ENCODE measurements at places on chromosomes 16 and 17.

DNA sequence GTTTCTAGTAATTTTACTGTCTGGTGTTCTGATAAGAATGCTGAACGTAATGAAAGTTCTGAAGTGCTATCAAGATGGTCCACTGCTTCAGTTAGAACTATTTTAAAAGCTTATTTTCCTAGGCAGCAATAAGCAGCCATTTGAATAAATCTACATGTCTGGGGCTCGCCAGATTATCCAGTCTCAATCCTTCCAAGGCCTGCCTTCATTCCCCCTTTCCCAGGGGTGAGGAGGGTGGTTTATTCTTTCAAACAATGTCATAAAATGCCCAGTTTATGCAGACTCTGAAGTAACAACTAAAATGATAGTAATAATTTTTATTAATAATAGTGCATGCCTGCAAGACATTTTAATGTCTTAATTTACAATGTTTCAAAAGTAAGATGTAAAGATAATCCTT lies 2.4 kb downstream of the CDH11 start:
- no peak for DNase-seq

DNA sequence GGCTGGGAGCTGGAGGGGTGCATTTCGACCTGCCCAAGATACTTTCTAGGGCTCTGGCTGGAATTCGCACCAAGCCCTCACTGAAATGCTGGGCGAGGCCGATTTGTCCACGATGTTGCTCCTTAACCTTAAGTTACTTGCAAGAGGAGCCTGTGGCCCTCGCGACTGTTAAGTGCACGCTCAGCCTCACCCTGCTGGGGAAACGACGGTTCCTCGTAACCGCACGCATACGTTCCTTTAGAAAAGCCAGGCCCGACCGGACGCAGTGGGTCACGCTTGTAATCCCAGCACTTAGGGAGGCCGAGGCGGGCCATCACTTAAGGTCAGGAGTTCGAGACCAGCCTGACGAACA lies 607 bp upstream of the NCOR1 start:
- peak; percentile 12 for DNase-seq

DNA sequence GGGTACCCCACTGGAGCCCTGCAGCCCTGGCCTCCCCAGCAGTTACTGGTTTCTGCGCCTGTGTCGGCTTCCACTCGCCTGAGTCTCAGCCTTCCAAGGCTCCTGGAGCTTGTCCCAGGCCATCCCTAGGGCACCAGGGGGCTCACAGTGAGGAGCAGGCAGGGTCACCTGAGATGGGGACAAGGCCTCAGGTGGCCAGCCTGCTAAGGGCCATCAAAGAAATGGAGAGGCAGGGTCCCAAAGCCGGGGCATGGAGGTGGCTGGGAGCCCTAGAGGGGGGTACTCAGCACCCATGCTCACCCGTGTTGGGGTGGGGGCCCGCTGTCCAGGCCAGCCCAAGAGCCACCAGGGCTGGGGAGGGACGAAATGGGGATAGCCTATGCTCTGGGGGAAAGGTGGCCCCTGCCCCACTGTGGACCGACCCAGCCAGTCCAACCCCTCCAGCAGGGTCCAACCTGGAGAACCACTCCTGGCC lies 1.3 kb downstream of the FASN start:
- no peak for DNase-seq

- no peak for DNase-seq
These were observed 6.2 kb upstream of the ELAC2 start for GRCh38 chr17:13024016-13024415.

GRCh38 chr17:56641894-56642293 lies 48.4 kb downstream of the NOG start:
- DNase-seq: no peak

- DNase-seq: no peak
These were observed 12.4 kb upstream of the IL4R start for GRCh38 chr16:27301236-27301861.

DNA sequence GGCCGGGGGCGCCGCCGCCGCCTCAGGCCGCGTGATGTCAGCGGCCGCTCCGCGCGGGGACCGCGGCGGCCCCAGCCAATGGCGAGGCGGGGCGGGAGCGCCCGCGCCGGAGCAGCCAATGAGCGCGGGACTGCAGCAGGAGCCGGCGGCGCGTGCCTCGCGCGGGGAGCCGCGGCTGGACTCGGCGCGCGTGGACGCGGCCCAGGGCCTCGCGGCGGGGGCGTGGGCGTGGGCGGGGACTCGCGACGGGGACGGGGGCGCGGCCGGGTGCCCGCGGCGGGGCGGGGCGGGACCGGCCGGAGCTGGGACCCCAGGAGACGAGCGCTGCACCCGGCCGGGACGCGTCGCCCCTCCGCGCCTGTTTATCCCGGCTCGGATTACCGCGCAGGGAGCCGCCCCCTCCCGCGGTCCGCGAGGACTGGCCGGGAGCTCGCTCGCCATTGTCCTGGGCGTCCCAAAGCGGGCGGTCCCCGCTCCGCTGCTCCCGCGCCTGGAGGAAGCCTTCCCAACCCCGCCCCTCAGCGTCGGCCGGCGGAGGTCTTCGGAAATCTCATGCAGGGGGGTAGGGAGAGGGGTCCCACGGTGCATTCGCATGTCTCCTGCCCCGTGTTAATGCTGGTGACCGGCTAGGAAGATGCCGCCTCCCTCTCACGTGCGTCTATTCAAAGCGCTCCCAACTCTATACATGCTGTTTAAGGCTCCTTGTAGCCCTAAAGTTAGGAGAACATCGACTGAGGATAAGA lies at the start of gene RNF157:
Gene RNF157, minus strand, starts transcription at position 33 of the 743 bp plus-strand sequence. CDS start 253 bp downstream, outside the sequence.
- no peak for DNase-seq

GRCh38 chr16:89023151-89023551 lies 46.1 kb upstream of the CBFA2T3 start:
- DNase-seq: no peak

- no peak for DNase-seq
These were observed 6.8 kb downstream of the PRCD start for GRCh38 chr17:76546556-76547182.

DNA sequence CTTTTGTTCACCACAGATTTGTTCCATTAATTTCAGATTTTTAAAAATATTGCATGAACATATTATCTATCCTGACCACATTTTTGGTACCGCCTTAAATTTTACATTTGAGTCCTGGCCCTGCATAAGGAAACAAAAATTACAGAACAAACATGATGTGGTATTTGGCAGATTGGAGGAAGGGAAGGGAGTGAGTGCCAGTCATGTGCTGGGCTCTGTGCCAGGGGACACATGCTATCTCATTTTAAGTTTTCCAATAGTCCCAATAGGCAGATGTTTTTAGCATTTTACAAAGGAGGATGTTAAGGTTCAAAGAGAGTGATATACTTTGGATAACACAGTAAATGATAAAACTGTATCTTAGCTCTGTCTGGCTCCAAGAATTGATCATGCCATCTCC lies 185.1 kb downstream of the CDK5R1 start:
- no peak for DNase-seq

DNA sequence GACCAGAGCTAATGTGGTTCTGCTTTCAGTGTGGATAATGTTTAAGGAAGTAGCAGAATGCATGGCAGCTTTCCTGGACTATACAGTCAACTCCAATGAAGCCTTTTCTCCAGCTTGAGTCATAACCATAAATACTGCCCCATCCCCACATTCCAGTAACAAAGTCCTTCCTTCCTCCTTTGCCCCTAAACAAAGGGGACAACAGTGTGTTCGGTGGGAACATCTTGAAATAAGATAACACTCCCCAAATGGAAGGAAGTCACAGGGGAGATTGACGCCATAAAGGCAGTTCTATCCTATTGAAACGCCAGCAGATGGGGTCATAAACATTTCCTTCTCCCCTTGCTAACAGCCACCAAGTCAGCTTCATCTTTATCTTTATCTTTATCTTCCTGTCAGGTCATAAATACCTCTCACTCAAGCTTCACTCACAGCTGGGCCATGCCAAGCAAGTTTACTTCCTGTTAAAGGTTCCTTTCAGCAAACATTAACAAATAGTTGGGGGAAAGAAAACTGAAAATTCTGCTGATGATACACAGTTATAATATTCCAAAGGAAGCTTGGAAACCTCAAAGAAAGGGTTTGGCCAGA lies 136.7 kb downstream of the SNX11 start:
- no peak for DNase-seq

DNA sequence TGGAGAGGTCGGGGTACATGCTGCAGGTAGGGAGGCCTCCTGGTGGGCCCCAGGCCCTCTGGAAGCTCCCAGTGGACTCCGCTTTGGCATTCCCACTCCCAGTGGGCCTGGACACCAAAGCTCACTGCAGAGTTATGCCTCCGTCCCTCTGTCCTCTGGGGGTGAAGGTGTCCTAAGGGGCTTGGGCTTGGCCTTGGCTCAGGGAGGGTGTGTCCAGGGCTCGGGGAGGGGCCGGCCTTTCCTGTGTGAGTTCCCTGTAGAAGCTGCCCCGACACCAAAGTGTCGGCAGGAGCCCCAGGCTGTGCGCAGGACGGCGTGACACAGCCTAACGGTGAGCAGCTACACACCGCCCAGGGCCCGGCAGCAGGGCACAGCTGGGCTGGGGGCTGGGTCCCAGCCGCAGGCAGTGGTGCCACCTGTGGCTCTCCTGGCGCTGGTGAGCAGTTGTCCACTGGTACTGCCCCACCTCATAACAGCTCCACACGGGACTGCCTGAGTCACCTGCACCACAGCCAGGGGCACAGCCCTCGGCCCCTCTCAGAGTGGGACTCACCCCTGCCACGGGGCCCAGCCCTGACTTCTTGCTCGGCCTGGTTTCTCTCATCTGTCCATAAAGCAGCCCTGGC lies 6.1 kb downstream of the TEPSIN start:
- DNase-seq: no peak

DNA sequence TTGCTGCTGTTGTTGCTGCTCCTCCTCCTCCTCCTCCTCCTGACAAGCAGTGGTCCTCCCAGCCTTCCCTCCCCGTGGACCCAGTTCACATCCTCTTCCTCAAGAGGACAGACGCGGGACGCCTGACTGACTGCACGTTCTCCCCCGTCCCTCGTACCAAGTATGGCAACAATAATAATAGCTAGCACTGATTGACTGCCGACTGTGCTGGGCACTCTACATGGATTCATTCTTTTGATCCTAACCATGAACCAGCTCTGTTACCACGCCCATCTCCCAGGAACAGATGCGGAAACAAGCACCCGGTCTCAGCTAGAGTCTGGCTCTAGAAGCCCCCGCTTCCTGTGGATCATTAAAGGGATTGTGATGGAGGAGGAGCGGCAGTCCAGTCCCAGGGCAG lies 78.0 kb downstream of the GNAO1 start:
- no peak for DNase-seq

GRCh38 chr17:70073310-70073709 lies 1.7 kb upstream of the KCNJ16 start:
- no peak for DNase-seq

GRCh38 chr16:14523632-14524031 lies 106.4 kb downstream of the PARN start:
- no peak for DNase-seq

- no peak for DNase-seq
These were observed 30.1 kb downstream of the PGS1 start for GRCh38 chr17:78408476-78409050.

- no peak for DNase-seq
These were observed 5.9 kb upstream of the AATK start for GRCh38 chr17:81171941-81172340.

- no peak for DNase-seq
These were observed 124.0 kb downstream of the SEC14L1 start for GRCh38 chr17:77264617-77265230.

- DNase-seq: no peak
These were observed 386.5 kb upstream of the ASIC2 start for GRCh38 chr17:33679595-33679994.

DNA sequence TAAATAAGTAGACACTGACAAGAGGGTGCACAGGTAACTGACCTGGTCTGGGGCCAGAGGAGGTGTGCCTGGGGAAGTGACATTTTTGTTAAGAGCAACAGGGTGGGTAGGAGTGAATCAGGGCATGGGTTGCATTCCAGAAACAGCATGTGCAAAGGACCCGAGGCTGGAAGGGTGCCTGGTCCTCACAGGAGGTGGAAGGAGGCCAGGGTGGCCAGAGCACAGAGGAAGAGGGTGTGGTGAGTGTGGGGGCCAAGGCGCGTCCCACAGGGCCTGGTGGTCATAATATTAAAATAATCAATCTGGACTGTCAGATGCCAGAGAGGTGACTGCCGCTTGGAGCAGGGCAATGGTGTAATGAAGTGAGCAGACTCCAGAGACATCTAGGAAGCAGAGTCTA lies 14.3 kb downstream of the ARHGAP23 start:
- DNase-seq: no peak

GRCh38 chr17:67532326-67532871 lies 155.3 kb downstream of the PITPNC1 start:
- no peak for DNase-seq

- DNase-seq: no peak
These were observed 8.6 kb upstream of the ERCC4 start for GRCh38 chr16:13911306-13911705.

DNA sequence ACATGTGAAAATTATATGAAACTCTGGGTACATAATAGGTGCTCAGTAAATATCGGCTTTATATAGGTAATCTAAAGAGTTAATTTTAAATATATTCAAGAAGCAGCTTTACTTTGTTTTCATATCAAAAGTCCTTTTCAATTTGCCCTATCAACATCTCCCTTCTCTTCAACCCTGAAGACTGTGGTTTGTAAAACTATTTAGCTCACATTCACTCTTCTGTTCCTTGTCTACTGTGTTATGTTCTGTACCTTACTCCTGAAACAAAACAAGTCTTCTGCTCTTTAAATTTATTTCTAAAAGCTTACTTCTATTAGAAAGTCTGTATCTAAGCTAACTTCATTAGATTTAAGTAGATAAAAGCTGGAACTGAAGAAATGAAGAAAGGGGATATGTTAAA lies 301.7 kb upstream of the PMFBP1 start:
- no peak for DNase-seq

GRCh38 chr16:46822270-46822669 lies 8.7 kb downstream of the C16orf87 start:
- no peak for DNase-seq

DNA sequence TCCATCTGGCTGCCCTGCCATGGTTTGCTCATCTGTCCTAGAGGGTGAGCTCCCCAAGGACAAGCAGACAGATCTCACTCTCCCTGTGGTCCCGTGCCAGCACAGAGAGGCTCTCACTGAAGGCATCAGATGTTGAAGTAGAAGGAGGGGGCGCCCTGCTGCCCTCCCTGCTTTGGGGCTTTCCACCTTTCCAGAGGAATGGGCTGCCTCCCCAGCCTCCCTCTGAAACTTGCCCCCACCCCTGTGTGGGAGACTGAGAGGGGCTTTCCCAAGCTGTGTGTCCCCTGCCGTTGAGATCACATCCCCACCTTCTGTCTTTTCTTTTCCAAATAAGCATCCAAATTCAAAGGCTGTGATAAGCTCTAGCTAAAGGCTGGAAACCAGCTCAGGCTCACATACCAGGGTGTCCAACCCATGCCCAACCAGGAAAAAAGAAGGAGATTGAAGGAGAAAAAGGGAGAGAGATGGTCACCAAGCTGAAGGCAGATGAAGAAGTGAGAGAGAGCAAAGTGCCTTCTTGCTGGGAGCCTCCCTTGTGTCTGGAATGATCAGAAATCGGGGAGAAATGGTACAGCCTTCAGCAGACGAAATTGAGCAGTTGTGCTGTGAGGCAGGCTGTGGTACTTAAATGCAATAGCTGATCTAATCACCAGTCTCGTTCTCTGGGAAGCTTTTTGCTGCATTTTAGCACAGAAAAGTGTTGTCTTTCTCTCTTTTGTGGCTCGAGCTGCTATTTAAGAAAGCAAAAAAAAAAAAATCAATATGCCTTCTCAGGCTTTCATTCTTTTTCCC lies 145.9 kb upstream of the LHX1 start:
- DNase-seq: no peak

- no peak for DNase-seq
These were observed 616 bp downstream of the ACTG1 start for GRCh38 chr17:81511804-81512561.
